ENCODE measurements at places on chromosomes 1 and 21. TPM values are rescaled to one million over a fixed set of nuclear protein-coding genes. Genes with fewer than 3 reads are reported as not detected.

DNA sequence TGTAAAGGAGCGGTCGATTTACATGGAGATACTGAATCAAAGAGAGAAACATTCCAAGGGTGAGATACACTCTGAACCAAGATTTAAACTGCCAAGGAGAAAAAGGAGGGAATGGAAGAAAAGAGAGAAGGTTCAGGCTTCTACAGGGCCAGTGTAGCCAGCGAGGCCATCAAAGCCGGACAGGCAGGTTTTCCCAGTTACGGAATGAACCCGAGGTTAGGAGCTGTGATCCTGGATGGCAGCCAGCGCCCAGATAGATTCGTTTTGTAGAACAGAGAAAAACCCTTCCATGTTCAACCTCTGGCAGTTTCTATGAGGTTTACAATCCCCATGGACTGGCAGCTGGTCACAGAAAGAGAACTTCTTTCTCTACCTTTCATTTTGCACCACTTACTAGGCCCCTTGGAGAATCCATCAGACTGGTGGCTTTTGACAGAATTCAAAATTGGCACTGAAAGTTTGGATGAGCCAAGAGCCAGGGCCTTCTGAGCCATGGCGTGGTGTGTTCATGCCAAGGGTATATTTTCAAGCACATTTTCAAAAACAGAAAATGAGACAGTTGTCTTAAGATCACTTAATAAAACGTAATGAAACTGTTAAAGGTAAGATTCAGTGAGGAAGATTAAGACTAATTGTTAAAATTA, 171.5 kb downstream of the RUNX1 start:
- no peak for DNase-seq

GRCh38 chr1:237170149-237170548, 128.2 kb downstream of the RYR2 start:
- no peak for DNase-seq

DNA sequence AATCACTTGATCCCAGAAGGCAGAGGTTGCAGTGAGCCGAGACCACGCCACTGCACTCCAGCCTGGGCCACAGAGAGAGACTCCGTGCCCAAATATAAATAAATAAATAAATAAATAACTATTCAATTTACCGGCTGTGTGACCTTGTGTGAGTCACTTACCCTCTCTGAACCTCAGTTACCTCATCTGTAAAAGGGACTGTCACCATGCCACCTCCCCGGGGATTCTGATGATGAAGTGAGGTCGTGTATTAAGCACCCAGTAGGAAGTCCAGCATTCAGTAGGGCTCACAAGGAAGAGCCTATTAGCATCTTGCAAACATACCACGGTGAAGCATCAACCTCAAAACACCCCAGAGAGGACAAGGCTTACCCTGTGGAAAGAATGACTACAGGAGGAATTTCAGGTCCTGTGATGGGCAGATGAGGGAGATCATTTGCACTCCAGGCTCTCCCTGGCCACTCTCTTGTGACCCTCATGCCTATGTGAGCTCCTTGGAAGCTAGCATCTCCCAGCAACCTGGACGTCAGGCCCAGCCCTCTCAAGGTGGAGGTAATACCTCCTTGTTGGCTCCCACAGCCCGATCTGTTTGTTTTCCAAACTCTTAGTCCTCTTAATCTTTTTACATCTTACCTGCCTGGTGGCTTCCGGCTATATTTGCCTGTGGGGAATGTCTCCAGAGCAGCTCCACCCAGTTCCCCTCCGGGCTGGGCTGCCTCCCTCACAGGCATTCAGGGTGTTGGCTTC, 7.6 kb upstream of the C1QA start:
- DNase-seq, result no peak

- no peak for DNase-seq
Observed at GRCh38 chr1:113178106-113178505, 105.1 kb downstream of the LRIG2 start.

DNA sequence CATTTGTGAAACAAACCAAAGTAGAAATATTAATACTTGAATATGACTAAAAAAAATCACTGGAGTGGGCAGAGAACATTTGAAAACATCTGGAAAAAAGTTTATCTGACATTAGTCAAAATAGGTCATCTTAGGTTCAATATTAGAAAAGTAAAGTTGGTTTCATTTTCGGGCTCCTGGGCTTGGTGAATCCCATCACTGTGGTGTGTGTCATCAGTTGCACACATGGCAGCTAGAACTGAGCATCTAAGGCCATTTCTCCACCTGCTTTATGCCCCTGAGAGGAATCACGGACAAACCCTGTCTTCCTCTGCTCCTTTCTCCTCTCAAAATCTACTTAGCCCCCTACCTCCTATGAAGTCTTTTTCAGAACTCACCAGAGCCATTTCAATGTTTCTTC, 5.4 kb downstream of the HSD11B1 start:
- DNase-seq, result no peak

- no peak for DNase-seq
Observed at GRCh38 chr21:34061983-34062382, 11.4 kb upstream of the MRPS6 start.

- DNase-seq, result no peak
Observed at GRCh38 chr1:943545-944340, 15.3 kb downstream of the NOC2L start.

DNA sequence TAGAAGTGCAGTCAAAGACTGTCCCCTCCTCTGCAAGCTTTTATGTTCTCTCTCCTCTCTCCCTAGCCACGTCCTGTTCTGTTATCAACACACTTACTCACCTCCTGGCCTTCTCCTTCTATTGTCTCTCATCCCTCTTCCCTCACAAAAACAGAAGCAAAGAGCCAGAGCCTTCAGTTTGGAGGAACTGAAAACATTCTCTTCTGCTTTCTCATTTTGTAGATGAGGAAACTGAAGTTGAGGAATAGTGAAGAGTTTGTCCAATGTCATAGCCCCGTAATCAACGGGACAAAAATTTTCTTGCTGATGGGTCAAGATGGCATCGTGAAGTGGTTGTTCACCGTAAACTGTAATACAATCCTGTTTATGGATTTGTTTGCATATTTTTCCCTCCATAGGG, 1.9 kb downstream of the NLRP3 start:
- no peak for DNase-seq

The RPE65 gene
- total RNA-seq, result 1.1 TPM

The FMO2 gene
- not detected for total RNA-seq

The PSRC1 gene
- total RNA-seq, result 39.4 TPM

The SFN gene
- 0.53 TPM for total RNA-seq

The SLC41A1 gene
- total RNA-seq, result 8.2 TPM

The CDC42BPA gene
- 7.5 TPM for total RNA-seq

The BRINP3 gene
- total RNA-seq, result 1.5 TPM

The NMNAT2 gene
- 1.4 TPM for total RNA-seq
